Left kidney (tissue), 8 donors: ENCODE measurements at places on chromosomes 5 and 9. TPM values are rescaled to one million over a fixed set of nuclear protein-coding genes. Genes with fewer than 3 reads are reported as not detected.

SPATA31A1 gene
- not detected for polyA plus RNA-seq

BICD2 gene
- 29.3 TPM for polyA plus RNA-seq

SUSD3 gene
- 6.9 TPM for polyA plus RNA-seq

GRCh38 chr5:162929104-162929503 is 508.3 kb upstream of the CCNG1 start:
- no peak for DNase-seq

- no peak for DNase-seq
Observed at GRCh38 chr9:16992138-16992537, 121.7 kb upstream of the BNC2 start.

GRCh38 chr5:170587808-170588207 is 84.0 kb downstream of the KCNIP1 start:
- DNase-seq: no peak

- DNase-seq: no peak
Observed at GRCh38 chr5:52481201-52481600, 306.5 kb upstream of the ITGA1 start.

GRCh38 chr5:144742361-144742760 is 571.7 kb downstream of the KCTD16 start:
- DNase-seq: no peak

TAF7 gene
- 154 TPM for polyA plus RNA-seq

GRCh38 chr9:6997330-6997729 is 239.6 kb downstream of the KDM4C start:
- DNase-seq: no peak

DNA sequence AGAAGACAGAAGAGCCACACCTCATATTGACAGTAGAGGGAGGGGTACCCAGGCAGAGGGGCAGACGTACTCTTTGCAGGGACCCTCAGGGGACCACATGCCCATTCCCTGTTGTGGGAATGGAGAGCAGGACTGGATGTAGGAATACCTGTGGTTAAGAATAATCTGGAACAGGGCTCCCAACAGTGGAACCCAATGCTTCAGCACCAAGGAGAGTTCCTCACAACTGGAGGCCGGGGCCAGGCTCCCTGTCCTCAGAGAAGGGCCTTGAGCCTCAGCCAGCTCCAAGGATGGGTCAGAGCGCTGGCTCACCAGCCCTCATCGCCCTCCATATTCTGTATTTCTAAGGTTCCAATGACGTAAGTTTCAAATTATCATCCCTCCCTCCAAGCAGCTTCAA is 7.4 kb upstream of the SHC3 start:
- peak; percentile 64 for DNase-seq

DNA sequence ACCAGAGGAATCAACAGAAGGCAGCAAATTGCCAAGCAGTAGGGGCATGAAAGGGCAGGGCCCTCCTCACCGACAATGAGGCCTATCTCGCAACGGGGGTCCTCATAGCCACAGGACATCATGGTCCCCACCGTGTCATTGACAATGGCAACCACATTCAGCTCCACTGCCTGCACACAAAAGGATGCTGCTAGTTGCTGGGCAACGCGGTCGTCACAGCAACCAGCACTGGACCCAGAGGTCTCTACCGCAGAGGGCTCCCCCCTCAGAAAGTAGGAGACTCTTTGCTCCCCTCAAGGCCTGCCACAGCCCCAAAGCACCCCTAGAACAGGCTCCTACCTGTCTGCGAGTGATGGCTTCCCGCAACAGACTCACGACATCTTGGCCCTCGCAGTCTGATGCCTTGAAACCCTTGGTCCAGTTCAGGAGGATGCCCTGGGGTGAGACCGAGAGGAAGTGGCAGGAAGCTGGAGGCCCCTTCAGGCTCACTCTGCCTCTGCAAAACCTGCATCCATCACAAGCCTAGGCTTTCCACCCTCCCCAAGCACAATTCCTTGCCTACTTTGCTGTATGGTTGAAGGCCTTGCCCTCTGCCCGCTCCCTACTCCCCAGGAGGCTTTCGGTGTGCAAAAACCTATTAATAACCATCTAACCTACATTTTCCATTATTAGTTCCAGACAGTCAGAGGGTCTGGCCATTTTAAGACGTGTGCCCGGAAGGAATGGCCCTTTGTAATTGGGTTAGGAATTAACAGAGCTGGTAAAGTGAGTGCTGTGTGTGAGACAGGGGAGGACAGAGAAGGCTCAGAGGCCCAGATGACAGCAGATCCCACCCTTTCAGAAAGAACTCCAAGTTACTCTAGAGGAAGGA is 15.2 kb downstream of the HK3 start:
- DNase-seq: no peak
